ENCODE measurements at places on chromosomes 16 and 17. TPM values are rescaled to one million over a fixed set of nuclear protein-coding genes. Genes with fewer than 3 reads are reported as not detected.

TP53TG3D gene
- 0.13 TPM for total RNA-seq

TUBG1 gene
- total RNA-seq = 22.2 TPM

NPIPB6 gene
- 2.0 TPM for total RNA-seq

TP53TG3B gene
- not detected for total RNA-seq

TMEM235 gene
- total RNA-seq = 0.04 TPM

MSLN gene
- 0.31 TPM for total RNA-seq

SMIM36 gene
- total RNA-seq = not detected

IRX3 gene
- total RNA-seq = 4.8 TPM

KCNH6 gene
- not detected for total RNA-seq

CACNG5 gene
- total RNA-seq = not detected

RUNDC3A gene
- 1.4 TPM for total RNA-seq

GDPD1 gene
- total RNA-seq = 1.6 TPM

TEDC2 gene
- 5.3 TPM for total RNA-seq

HASPIN gene
- total RNA-seq = 4.3 TPM

GINS2 gene
- total RNA-seq = 8.5 TPM

SLC5A11 gene
- total RNA-seq = 0.04 TPM

VTN gene
- total RNA-seq = 0.58 TPM

HS3ST3A1 gene
- total RNA-seq = 2.3 TPM

SDR42E1 gene
- 0.93 TPM for total RNA-seq

SOST gene
- total RNA-seq = not detected

GLP2R gene
- not detected for total RNA-seq

TEKT1 gene
- not detected for total RNA-seq

SHISA9 gene
- total RNA-seq = 0.04 TPM

CACNG1 gene
- total RNA-seq = 112 TPM

MPO gene
- total RNA-seq = 2.3 TPM

DPEP2 gene
- total RNA-seq = 0.75 TPM

IGFALS gene
- total RNA-seq = 0.22 TPM

C16orf96 gene
- 0.53 TPM for total RNA-seq

SERPINF2 gene
- 0.58 TPM for total RNA-seq

HAP1 gene
- 0.04 TPM for total RNA-seq

PABPN1L gene
- total RNA-seq = 0.04 TPM

GJC1 gene
- 22.1 TPM for total RNA-seq
